Liver (tissue), 10 donors: ENCODE measurements at places on chromosomes 4 and X. TPM values are rescaled to one million over a fixed set of nuclear protein-coding genes. Genes with fewer than 3 reads are reported as not detected.

Gene KCNIP4
- not detected for polyA plus RNA-seq

Gene FOXO4
- 0.50 TPM for polyA plus RNA-seq

Gene RNF150
- 0.27 TPM for polyA plus RNA-seq

Gene FRG2
- not detected for polyA plus RNA-seq

Gene TRIML2
- not detected for polyA plus RNA-seq

Gene FAM236B
- polyA plus RNA-seq = not detected

Gene OTUD6A
- not detected for polyA plus RNA-seq

Gene MAGEA3
- polyA plus RNA-seq = not detected

Gene MAGIX
- 8.8 TPM for polyA plus RNA-seq

Gene ADH1B
- 658 TPM for polyA plus RNA-seq

Gene LDOC1
- polyA plus RNA-seq = 2.9 TPM
